ENCODE measurements at places on chromosomes 11 and 22.
A peak's percentile ranks its signal among the peaks of the same experiment; 100 is the strongest.

DNA sequence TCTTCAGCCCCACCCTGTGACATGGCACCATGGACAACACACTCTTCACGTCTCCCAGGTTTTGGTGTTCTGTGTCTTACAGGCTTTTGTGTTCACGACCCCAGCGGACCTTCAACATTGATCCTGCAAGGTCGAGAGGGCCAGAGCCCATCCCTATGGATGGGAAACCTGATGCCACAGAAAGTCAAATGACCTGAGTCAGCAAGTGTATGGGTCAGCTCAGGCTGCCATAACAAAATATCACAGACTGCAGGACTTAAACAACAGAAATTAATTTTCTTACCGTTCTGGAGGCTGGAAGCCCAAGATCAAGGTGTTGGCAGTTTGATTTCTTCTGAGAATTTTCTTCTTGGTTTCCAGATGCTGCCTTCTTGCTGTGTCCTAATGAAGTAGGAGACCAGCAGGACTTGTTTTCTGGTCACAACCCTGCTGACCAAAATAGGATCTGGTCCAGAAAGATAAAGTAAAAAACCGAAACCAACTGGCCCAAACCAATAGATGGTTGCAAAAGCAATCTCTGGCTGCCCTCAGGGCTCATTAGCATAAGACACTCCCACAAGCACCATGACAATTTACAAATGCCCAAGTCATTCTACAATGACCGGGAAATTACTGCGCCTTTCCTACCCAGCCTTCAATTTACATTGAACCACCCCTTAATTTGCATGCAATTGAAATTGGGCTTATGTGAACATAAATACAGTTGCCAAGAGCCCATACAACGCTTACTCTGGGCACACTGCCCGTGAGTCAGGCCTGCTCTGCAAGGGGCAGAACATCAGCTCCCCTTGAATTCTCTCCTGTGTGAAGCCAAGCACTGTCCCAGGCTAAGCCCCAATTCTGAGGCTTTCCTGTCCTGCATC lies 113.9 kb downstream of the RPS6KA4 start:
- no peak for DNase-seq

GRCh38 chr11:73759610-73760134 lies 1.2 kb downstream of the RAB6A start:
- DNase-seq, result no peak

GRCh38 chr11:44033856-44034255 lies 13.9 kb upstream of the ACCSL start:
- no peak for DNase-seq

GRCh38 chr11:122732342-122733315 lies 77.1 kb downstream of the UBASH3B start:
- DNase-seq, result no peak

GRCh38 chr11:2778630-2779498 lies 79.1 kb upstream of the KCNQ1OT1 start:
- no peak for DNase-seq

DNA sequence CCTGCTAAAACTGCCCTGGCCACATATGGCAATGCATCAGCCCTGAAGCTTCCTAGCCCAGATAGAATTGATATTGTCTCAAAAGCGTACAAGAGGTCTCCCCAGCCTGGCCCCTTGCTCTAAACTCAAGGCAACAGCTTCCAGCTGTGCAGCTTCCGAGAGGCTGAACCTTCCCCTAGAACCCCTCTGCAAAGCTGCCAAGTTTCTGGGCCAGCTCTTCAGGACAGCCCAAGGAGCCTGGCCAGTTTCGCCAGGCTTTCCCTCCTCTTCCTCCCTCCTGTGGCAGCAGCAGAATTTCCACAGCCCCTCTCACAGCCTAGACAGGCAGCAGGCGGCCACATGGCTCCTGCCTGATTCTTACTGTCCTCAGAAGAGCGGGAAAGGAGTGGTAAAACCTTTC lies 34.5 kb downstream of the NUMA1 start:
- no peak for DNase-seq

- no peak for DNase-seq
These were observed at the start of gene GAS2L1 for GRCh38 chr22:29306175-29306834. TSS of gene GAS2L1 (plus strand) at chr22:29306650. CDS start at chr22:29308106, 1,456 bp downstream.

GRCh38 chr11:15544353-15544752 lies 429.6 kb downstream of the INSC start:
- no peak for DNase-seq

DNA sequence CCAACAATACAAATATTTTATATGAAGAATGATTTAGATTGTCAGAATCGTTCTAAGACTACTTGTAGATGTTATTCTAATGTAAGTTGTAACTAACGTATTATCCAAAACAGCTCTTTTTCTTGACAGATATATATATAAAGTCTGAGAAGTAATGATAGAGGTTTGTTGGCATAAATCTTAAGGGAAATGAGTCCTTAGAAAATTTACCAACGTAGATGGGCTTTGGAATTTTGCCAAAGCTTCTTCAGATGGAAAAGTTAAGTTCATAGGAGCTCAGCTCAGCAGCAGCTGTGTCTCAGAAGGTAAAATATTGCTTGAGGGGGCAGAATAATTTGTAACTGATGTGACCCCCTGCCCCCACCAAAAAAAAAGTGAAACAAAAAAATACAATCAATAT lies 66.7 kb downstream of the BID start:
- DNase-seq, result no peak

DNA sequence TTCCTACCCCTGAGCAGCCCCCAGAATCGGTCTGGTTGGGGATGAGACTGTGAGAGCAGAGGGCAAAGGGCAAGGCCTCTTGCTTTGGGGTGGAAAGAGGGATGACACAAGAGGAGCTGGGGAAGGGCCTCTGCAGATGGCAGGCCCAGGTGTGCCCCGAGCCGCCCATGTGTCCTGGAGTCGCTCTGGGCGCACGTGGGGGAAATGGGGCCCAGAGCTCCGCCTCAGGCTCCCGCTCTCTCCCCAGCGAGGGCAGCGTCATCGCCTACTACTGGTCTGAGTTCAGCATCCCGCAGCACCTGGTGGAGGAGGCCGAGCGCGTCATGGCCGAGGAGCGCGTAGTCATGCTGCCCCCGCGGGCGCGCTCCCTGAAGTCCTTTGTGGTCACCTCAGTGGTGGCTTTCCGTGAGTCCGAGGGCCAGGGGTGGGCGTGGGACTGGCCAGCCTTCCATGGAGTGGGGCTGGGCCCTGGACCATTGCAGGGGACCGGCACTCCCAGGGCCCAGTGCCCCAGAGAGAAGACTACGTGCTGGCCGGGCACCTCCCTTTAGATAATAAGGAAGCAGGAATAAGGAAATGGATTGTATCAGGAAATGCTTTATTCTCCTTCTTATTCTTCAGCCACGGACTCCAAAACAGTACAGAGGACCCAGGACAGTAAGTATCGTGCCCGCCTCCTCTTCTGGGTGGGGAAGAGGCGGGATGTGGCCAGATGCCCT lies 30.1 kb downstream of the ST14 start:
- DNase-seq, result no peak

DNA sequence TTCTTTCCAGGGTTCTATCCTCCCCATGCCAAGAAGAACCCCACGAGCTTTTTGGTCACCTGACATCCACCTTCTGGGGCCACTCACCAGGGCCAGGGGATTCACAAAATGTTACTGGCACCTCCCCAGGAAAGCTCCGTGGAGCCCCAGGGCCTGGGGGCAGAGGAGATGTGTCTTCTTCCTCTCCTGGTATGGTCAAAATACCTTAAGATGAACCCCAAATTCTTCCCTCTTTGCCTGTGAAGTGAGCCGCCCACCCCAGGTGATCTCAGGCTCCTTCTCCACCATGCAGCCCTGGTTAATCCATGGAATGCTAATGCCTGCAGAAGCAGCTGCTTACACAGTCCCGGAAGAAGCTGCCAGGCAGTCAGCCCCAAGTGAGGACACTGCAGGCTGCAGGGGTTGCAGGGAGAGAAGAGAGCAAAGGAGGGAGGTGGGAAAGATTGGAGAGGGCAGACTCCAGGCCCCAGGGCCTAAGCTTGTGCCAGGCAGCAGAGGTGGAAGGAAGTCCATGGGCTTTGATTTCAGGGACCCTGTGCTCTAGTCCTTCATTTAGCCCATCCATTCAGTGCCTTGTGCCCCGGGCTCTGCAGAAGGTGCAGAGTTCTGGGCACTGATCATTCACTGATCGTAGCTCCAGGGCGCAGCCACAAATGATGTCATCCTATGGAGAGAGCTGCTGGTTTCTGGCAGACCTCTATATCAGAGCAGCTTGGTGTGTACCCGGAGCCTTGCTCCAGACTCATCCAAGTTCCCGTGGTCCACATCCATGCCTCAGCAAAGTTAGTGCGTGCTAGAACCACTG lies 127.9 kb upstream of the NECTIN1 start:
- no peak for DNase-seq

DNA sequence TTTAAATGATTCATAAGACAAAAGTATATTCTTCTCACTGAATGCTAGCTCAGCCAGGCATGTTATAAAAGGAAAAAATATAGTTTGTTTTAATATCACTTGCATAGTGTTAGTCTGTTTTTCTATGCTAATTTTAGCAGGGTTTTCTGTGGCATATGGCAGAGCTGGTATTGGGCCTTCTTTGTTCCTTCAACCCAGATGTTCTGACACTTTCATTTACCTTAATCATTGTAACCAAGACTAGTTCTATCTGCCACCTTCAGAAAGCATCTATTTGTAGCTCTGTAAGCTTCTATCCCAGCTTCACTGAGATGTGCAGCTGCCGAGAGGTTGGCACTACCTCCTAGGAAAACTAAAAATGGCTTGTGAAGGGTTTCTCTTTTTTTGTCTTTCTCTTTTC lies 338.7 kb downstream of the GUCY1A2 start:
- no peak for DNase-seq

DNA sequence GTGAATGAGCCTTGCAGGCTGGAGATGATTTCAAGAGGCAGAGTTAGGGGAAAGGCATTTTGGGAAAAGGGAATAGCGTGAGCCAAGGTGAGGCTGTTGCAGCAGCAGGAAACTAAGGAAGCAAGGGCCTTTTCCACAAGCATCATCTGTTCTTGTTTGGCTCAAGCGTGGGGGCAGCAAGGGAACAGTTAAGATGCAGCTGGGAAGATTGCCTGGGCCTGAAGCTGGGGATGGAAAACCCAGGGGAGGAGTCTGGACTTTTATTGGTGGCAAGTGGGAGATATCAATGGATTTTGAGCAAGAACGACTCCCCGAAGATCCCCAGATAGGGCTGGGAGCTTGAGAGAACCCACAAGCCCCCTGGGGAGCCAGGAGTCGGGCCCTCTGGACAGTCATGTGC lies 27.3 kb upstream of the PICK1 start:
- no peak for DNase-seq

DNA sequence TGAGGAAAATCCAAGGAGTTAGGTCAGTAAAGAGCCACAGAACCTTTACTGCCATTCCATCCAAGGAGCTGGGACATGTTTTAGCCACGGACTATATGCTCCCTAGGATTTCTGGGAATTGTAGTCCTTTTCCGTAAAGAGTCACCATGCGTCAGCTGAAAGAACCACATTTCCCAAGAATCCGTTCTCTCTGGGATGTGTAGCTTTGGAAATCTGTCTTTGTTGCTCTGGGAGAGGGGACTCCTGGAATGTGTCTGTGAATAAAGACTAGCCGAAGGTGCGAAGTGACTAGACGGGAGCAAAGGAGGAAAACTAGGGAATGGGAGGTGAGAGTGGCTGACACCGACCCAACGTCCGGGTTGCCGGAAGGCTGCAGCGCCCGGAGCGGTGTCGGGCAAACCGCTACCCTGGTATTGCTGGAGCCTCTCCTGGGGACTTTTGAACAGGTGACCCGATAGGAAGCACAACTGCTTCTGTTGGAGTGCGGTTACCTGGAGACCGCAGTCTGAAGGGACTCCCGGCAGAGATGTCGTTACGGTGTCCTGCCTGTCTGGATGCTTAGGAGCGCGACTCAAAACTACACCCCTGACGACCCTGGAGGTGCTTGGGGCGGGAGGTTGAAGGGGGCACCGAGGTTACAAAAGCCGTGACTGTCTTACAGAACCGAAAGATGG lies at the start of gene IFTAP:
Gene IFTAP (plus strand): TSS at position 187 of the 674 bp plus-strand sequence. CDS start 15,602 bp downstream, outside the sequence.
- DNase-seq, result peak; percentile 3

DNA sequence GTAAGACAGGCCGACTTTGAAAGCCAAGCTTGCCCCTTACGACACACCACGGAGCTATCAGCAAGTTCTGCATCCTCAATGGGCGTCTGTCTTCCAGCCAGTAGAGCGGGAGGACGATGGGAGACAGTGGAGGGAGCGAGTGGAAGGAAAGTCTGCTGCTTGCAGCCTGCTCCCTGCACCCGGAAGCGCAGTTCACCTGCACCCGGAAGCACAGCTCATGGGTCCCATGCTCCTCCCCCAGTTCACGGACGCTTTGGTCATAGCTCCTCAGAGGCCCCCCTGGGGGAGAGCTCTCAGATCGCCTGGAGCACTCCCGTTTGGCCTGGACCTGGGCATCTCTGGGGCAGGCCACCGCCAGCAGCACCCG lies 51.3 kb downstream of the FBLN1 start:
- no peak for DNase-seq

DNA sequence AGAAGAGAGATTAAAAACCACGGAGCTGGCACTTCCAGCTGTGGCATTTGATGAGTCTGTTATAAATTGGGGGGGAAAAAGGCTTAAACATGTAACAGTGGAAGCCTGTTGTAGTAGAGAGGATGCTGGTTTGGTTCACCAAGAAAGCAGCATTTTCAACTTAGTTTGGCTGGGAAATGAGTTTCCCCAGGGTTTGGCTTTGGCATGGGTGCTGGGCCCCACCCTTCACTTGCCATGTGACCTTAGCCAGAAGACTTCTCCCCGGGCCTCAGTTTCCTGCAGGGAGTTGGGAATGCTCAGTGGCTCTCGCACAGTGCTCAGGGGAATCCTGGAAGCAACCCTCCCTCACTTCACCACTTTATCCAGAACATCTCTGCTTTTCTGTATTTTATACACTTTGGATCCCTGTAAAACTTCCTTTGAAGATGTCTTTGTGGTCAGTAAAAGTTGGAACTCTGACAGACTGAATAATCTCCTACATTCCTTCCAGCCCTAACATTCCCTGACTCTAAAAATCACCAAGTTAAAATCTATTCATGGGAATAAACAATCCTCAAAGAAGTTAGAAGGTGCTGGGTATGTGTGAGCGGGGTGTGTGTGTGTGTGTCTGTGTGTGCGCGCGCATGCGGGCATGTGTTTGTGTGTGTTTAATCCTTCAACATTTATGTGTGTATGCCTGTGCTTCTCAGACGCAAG lies 166.0 kb downstream of the TENM4 start:
- DNase-seq, result no peak

- DNase-seq, result no peak
These were observed 6.2 kb upstream of the TLCD5 start for GRCh38 chr11:120318906-120319305.

GRCh38 chr11:12801976-12802375 lies 127.8 kb downstream of the TEAD1 start:
- no peak for DNase-seq

Data from stimulated activated CD8-positive, alpha-beta memory T cell treated with anti-CD3 and anti-CD28 coated beads, Interleukin-7, amount 100 ng/mL, for 4 hours (primary cell).